HFF-Myc (cell line): ENCODE measurements at places on chromosomes 12 and 14.

- DNase-seq, result peak; percentile 32
Measured at GRCh38 chr14:99537399-99537798, 56.2 kb downstream of the CCNK start.

DNA sequence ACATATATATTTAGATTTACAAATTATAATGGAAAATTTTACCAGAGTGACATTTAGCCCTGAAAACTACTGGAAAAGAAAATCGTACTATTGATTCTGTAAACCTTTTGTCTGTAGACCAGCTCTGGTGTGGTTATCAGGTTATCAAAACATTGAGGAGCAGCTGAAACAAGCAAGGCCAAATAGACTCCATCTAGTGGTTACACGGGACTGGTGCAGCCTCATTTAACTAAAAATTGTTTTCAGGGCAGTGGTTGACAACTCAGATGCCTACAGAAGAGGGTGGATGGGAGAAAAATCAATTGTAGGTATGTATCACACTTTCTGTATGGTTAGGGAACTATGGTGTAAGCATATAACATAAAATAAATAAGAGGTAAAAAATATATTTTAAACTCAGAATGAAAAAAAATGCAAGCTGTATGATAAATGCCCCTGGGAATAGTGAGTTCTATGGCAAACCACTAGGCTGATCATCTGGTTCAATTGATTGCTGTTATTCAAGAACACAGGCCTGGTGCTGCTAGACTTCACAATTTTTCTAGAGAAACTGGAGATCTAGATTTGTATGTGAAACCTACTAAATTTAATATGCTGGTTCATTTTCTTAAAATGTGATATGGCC is 51.2 kb downstream of the ACSS3 start:
- DNase-seq, result peak; percentile 29

- no peak for DNase-seq
Measured at GRCh38 chr14:31205681-31206535, 1.7 kb downstream of the HECTD1 start.

DNA sequence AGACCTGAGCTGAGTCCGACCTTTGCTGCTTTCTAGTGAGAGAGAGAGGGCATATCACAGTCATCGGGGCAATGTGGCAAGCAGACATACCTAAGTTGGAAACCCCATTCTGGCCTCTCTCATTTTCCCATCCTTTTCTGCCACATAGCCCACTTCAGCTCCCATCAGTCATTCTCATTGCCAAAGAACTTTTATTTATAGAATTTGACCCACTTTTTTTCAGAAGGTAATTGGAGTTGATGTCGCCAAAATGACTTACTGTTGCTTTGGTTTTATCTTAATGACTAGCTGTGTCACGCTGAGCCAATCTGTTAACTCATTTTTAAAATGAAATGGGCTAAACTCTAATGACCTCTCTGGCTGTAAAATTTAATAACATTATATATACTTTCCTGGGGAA is 63.9 kb upstream of the RMST start:
- DNase-seq, result no peak

DNA sequence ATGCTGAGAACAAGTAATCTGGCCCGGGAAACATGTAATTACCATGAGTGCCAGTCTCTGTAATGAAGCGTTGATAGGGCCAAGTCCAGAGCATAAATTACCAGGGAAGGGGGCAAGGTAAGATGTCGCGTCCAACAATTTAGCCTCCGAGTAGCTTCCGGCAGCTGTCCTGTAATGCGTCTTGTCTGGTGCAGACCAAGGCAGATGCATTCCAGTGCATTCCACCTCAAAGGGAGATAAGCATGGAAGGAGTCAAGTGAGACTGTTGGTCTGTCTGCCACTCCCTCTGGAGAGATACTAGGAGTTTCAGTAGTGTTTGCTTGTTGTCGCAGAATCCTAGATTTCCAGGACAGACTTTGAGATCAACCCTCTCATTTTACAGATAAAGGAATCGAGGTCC is 218.3 kb downstream of the AACS start:
- DNase-seq, result no peak

DNA sequence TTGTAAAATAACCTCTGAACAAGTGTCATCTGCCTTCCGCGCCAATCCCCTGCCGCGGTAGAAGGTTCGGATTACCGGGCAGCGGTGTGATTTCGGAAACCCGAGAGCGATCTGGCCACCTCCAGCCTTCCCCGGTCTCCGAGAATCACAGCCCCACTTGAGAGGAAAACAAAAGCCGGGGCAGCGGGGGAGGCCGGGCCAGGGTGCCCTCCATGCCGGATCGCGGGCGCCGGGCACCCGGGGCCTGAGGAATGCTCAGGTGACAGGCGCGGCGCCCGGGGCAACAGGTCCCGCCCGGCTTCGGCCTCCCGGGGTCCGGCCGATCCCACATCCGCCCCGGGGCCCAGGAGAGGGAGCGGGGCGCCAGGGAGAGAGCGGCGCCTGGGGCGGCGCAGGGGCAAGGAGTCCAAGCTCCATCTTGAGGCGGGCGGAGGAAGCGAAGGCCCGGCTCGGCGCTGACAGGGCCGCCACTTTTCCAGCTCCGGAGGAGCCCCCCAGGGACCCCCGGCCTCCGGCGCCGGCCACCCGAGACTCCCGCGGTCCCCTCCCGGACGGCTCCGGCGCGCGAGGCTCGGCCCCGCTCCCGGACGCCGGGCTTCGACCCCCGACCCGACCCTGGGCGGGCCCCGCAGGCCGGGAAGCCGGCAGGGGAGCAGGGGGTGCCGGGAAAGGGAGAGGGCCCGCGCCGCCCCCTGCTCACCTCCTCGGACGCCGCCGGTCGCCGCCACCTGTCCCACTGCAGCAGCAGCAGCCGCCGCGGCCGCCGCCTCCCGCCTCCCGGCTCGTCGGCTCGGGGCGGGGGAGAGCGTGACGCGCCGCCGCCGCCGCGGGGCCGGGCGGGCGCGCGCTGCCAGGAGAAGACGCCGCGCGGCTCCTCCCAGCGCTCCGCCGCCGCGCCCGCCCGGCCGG is at the start of gene CLIP1:
CLIP1 (minus strand) TSS at position 849 of the 909 bp plus-strand sequence. CDS start 42,217 bp downstream, outside the sequence.
- no peak for DNase-seq

- DNase-seq, result no peak
Measured at GRCh38 chr12:13251521-13251920, 55.0 kb downstream of the EMP1 start.

- DNase-seq, result no peak
Measured at GRCh38 chr14:22939684-22940083, 10.5 kb upstream of the PRMT5 start.

DNA sequence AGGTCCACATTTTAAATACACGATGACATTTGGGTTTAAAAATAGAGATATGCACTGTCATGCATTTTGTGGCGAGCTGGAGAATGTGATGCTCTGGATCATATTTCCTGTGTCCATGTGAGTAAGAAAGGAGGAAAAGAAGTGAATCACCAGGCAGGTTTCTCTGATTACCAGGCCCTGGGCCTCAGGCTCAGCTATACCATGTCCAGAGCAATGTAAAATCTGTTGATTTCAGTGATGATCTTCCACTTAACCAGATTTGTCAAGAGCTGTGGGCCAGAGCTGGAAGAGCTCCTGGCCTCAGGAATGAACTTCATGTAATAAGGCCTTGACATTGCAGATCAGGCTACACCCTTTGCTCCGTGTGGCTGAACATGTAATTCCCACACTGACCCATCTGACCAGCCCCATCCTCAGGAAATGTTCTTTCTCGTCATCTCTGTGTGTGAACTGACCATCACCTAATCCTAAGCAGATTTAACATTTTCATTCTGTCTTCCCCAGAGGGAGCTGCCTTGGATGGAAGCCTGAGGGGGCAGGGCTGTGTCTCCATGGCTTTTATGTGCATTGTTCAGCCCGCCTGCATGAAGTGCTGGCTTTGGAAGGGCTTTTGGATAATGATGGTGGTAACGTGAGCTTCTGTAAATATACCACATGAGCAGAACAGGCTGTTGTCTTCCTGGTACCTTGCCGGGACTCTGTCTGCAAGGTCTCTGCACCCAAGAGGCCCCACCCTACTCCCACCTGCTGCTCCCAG is 54.5 kb downstream of the CRACR2A start:
- peak; percentile 87 for DNase-seq

DNA sequence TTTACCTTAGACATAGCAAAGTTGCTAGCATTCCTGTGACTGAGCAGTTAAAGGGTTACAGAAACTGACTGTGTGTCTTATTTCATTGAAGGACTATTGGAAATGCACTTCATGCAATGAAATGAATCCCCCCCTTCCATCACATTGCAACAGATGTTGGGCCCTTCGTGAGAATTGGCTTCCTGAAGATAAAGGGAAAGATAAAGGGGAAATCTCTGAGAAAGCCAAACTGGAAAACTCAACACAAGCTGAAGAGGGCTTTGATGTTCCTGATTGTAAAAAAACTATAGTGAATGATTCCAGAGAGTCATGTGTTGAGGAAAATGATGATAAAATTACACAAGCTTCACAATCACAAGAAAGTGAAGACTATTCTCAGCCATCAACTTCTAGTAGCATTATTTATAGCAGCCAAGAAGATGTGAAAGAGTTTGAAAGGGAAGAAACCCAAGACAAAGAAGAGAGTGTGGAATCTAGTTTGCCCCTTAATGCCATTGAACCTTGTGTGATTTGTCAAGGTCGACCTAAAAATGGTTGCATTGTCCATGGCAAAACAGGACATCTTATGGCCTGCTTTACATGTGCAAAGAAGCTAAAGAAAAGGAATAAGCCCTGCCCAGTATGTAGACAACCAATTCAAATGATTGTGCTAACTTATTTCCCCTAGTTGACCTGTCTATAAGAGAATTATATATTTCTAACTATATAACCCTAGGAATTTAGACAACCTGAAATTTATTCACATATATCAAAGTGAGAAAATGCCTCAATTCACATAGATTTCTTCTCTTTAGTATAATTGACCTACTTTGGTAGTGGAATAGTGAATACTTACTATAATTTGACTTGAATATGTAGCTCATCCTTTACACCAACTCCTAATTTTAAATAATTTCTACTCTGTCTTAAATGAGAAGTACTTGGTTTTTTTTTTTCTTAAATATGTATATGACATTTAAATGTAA is 31.5 kb downstream of the MDM2 start:
- no peak for DNase-seq

DNA sequence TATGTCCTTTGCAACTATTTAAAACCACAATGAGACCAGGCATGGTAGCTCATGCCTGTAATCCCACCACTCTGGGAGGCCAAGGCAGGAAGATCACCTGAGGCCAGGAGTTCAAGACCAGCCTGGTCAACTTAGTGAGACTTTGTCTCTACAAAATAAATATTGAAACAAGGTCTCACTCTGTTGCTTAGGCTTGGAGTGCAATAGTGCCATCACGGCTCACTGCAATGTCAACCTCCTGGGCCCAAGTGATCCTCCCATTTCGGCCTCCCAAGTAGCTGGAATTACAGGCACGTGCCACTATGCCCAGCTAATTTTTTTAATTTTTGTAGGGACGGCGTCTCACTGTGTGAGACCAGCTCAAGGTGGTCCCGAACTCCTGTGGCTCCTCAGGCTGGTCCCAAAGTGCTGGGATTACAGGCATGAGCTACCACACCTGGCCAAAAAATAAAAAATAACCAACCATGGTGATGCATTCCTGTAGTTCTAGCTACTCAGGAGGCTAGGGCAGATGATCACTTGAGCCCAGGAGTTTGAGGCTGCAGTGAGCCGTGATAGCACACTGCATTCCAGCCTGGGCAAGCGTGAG is 955 bp upstream of the FITM1 start:
- DNase-seq, result no peak

DNA sequence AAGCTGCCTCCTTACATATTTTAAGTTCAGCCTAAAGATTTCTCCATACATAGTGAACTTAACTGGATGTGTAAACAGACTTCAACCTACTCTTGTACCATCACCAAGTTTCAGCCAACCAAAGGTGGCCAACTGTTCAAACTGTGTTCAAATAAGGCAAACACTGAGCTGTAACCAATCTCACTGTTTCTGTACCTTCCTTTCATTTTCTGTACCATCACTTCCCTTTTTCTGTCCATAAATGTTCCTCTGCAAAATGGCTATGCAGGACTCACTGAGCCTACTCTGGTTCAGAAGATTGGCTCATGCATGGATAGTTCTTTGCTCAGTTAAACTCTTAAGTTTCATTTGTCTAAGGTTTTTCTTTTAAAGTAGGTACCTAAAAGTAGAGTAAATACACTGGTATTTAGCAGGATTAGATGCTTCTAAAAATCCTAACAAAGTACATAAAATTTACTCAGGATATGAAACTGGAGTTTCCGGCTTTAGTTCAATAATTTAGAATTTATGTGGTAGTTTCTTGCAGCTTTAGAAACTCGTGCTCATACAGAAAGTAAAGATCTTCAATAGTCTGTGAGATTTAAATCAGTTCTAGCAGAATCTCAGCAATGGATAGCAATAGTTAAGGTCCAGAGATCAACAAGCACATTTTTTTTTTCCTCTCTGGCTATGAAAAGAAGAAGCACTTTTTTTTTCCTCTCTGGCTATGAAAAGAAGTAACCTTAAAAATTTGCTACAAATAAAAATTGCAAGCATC is 282.0 kb upstream of the PPFIA2 start:
- DNase-seq, result no peak

GRCh38 chr12:685388-685787 is 22.1 kb upstream of the NINJ2 start:
- DNase-seq, result no peak

DNA sequence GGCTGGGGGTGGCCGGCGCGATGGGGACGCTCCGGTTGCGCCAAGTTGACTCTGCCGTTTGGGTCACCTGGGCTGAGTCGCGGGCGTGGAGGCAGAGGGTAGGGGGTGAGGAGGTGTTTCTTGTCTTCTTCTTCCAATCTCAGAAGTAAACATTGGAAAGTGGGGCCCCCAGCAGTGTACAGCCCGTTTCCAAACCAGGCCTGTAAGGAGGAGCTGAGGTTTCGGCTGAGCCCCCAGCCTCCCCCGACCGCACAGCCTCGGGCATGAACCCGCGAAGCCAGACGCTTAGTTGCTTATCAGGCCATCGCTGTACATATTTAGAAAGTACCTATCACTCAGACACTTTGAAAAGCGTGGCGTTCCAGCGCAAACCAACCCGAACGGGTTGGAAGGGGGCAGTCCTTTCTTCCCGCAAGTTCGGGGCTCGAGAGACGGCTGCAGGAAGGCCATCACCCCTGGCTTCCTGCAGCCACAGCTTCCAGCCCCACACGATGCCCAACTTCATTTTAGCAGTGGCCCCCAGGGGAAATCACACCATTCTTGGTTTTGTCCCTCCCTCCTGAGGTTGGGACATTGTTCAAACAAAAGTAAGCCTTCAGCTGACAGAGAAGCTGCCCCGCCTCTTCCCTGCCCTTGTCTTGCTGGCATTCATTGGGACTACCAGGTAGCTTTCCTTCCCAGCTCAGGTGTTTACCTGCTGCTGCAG is 164.1 kb downstream of the ZFP36L1 start:
- no peak for DNase-seq

DNA sequence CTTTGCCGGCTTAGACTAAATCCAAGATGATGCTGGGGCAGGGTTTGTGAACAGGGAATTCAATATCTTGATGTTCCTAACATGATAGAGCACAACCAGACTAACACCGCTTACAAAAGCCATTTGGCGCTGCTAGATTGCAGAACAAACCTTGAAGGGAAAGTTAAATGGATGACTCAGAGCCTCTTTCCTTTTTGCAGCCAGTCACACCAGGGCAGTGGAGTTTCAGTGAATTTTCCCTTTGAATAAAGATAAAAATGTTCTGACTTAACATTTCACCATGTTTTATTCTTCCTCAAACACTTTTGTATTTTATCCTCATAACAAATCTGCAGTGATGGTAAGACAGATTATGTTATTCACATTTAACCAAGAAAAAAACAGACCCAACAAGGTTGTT is 47.3 kb downstream of the PDE6H start:
- no peak for DNase-seq

GRCh38 chr12:54890339-54890738 is 36.0 kb downstream of the MUCL1 start:
- no peak for DNase-seq

- DNase-seq, result no peak
Measured at GRCh38 chr12:3496957-3497356, 6.0 kb downstream of the PRMT8 start.
